ENCODE measurements at places on chromosomes 4 and X.

GRCh38 chrX:155071694-155072280, 479 bp downstream of the BRCC3 start:
- DNase-seq, result no peak

DNA sequence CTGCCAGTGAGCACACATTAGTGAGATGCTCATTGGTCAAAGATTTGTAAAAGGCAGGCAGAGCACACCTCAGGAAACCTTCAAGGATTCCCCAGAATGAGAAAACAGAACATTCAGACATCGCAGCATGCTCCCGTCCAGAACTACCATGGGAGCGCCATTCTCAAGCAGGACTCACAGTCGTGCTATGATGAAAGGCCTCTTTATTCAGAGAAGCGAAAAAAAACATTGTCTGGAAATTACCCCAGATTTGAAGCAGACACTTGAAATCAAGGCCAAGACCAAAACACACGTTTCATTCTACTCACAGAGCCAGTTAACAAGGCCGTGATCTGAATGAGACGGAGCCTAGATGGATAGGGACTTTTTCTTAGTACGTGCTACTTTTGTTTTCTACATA, 961.8 kb upstream of the TENM3 start:
- no peak for DNase-seq

DNA sequence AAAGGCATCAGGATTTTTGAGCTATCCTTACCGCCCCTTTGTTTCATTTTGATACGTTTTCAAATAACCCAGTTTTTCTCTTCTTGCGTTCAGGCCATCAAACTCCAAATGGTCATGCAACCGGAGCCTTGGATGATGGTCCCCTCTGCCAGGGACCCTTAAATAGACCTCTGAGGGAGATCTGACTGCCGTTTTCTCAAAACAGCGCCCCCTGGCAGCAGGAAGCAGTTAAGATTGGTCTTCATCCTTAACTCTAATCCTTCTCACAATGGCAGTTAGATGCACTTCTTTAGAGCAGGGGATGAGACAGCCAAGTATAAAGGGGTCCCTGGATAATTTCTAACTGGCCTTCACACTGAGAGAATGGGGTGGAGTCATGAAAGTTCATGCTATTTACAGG, 525.0 kb upstream of the SPANXN1 start:
- DNase-seq, result no peak

DNA sequence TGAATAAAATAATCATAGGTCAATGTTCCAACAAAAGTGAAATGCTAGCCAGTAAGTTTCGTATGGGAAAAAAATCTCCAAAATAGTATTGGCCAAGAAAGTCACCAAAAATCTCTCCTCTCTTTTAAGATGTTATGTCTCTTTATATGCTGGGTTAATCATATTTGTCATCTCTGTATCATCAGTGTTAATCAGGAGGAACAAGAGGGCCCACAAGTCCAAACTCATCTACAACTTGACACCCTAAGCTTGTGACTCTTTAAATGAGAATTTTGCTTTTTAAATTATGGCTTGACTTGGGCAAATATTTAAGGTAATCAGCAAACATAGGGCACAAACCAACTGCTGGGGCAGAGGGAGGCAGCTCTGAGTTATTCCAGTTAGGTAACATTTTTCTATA, 75.5 kb downstream of the AMMECR1 start:
- DNase-seq, result no peak

GRCh38 chrX:79140731-79141130, 3.8 kb upstream of the GPR174 start:
- DNase-seq, result no peak
